ENCODE measurements at places on chromosomes 5 and 9.

DNA sequence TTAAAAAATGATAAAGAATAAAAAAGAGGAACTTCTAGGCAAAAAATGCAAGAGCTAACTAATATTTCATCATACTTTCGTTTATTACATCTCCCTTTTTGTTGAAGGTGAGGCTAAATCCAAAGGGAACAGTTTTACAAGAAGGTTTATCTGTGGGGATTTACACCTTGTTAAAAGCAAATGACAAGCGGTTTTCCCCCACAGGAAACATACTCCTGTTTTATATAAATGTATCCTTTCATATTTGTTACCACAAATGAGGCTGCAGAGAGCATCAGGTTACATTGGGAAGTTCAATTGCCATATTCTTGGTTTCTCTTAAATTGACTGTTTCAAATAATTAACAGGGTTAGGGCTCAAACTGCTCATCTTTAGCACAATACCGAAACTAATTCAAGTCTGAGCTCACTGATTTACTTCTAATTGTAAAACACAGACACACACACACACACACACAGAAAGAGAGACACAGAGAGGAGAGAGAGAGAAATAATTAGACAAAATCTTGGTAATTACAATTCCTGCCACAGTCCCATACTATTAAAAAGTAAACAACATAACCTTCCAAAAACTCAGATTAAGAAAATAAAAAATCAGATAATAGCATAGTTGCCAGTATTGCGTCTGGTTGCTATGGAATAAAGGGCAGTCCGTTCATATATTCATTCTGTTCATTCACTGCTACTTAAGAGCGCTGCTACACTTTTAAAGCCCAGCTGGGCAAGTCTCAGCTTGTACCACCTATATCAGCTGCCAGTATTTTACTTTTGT, 17.1 kb downstream of the RFX3 start:
- DNase-seq: peak; percentile 41

- DNase-seq: no peak
Measured at GRCh38 chr5:61625681-61626621, 293.9 kb downstream of the ZSWIM6 start.

GRCh38 chr9:135504262-135505243, 4.1 kb downstream of the MRPS2 start:
- peak; percentile 30 for DNase-seq

- DNase-seq: no peak
Measured at GRCh38 chr5:91257301-91257700, 125.8 kb downstream of the ARRDC3 start.

DNA sequence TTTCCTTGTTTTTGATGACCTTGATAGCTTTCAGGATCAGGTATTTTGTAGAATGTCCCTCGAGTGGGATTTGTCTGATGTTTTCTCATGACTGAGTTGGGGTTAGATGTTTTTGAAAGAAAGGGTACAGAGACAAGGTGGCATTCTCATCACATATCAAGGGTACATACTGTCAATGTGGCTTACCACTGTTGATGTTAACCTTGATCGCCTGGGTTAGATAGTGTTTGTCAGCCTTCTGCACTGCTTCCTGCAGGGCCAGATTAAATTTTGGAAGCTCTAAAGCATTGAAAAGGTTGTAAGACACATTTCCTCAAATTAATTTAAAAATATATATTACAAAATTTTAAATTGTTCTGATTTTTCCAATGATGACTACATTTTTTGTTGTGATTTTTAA, 287.4 kb upstream of the ACTBL2 start:
- no peak for DNase-seq

DNA sequence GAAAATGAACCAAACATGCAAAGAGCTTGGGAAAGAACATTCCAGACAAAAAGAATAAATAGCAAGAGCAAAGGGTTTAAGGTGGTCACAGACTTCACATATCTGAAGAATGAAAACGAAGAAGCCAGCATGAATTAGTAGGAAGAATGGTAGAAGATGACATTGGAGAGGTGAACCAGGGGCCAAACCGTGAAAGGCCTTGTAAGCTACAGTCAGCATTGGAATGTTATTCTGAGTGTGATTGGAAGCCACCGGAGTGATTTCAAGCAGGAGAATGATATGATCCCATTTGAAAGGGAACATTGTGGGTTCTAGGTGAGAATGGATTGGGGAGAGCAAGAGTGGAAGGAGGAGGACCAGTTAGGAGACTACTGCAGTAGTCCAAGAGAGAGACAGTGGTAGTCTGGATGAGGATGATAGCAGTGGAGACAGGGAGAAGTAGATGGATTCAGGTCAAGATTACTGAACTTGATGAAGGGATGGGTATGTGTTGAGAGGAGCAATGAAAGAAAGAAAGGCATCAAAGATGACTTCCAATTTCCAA, 6.9 kb upstream of the PFDN1 start:
- no peak for DNase-seq

GRCh38 chr5:126516133-126516532, 78.9 kb downstream of the ALDH7A1 start:
- DNase-seq: peak; percentile 81

DNA sequence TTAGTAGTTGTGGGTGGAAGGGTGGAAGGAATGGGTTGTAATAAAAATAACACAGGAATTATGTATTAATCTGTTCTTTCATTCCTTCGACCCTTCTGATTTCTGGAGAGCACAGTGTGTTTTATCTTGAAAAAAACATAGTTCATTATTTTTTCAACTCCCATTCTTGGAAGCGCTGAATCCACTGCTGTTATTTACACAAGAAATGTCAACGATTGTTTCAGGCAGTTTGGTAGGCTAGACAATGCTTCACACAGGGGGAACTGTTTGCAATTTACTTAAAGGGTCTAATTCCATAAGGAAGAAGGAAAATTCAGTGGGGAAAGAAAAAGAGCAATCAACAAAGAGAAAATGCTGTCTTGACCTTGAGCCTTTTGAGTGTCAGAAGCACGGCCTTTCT, 142.9 kb downstream of the TLE1 start:
- no peak for DNase-seq

GRCh38 chr9:90046317-90046861, 441.6 kb downstream of the GADD45G start:
- DNase-seq: no peak

DNA sequence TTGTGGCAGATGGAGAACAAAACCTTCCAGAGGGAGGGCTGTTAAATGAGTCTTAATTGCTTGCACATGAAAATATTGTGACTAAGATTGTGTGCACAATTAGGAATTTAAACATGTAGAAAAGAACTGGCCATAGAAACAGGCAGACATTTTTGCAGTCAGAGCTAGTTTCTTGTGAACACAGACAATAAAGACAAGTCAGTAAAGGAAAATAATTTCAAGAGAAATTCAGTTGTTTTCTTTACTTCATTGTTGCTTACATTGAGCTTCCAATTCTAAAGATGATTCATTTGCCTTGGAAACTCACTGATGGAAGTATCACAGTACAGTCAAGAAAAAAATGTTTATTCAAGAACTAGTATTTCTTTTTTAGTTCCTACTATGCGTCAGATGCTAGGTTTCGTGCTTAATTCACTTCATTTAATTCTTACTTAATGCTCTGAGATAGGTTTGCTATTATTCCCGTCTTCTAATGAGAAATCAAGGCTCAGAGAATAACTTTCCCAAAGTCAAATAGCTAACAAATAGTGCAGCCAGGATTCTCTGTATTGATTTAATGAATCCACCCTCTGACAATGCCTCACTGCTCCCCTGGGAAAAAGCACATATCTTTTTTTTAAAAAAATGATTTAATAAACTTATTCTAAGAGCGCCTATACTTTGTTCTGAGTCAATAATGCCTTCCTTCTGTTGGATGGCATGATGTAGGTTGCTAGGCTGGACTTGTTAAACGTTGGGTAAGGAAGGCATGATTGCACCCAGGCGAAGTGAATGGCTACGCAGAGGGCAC, 581.4 kb downstream of the RAB3C start:
- DNase-seq: no peak

DNA sequence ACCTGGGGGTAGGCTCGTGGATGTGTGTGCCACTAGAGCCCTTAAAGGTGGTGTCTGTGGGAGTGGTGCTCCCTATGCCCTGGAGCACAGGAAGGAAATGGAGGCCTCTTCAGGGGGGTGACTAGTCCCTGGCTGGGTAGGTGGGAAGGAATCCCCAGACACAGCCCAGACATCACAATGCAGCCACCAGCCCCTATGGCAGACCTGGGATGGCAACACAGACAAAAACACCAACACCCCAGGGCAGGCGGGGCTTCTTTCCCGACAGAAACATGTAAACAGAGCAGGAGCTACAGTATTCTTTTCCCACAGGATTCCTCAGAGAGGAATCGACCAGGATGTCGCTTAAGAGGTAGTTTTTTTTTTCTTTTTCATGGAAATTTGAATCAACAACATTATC, 10.4 kb upstream of the NR5A1 start:
- no peak for DNase-seq

- DNase-seq: no peak
Measured at GRCh38 chr9:5978523-5978922, 36.9 kb downstream of the RANBP6 start.

DNA sequence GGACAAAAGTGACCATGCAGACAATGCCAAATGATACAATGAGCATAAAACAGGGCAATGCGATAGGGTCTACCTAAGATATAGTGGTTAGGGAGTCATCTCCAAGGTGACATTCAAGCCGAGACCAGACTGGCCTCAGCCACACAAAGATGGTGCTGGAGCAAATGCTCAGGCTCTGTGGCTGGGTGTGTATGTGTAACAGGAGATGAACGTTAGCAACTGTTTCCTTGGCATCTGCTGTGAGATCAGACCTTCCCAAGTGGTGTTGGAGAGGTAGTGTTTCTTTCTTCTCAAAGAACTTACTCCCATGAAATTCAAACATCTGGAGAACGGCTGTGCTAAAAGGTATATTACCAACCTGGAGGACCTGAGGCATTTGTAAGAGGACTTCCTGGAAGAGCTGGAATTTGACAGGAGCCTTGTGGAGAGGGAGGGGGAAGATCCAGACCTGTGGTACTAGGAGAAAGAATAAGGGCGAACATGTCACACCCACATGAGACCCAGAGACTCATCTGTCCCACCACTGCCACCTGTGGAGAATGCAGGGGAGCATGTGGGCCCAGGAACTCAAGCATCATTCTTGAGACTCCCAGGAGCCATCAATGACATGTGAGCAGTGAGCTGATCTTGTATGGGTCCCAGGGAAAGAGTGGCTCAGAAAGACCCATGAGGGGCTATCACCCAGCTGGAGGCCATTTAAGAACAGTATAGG, 21.4 kb upstream of the ANXA6 start:
- no peak for DNase-seq

GRCh38 chr5:161546470-161547301, at the start of gene GABRB2:
TSS of gene GABRB2 (minus strand) at chr5:161546725. CDS start at chr5:161546643, 82 bp downstream.
- DNase-seq: peak; percentile 55

DNA sequence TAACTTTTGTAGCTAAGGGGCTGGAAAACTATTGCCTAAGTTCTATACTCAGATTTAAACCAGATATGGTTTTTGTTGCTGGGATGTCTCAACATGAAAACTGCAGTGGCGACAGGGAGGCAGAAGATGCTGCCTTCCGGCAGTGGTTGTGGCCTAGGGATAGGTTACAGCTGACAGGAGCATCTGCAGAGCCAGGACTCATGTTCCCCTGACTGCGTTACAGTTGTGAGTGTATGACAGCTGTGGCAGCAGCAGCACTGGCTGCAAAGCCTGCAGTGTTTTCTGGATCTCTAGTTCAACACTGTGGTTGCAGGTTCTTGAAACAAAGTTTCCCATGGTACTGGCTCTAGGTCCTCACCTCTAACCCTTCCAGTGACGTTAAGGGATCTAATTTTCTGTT, 498.8 kb upstream of the CDH18 start:
- DNase-seq: no peak

DNA sequence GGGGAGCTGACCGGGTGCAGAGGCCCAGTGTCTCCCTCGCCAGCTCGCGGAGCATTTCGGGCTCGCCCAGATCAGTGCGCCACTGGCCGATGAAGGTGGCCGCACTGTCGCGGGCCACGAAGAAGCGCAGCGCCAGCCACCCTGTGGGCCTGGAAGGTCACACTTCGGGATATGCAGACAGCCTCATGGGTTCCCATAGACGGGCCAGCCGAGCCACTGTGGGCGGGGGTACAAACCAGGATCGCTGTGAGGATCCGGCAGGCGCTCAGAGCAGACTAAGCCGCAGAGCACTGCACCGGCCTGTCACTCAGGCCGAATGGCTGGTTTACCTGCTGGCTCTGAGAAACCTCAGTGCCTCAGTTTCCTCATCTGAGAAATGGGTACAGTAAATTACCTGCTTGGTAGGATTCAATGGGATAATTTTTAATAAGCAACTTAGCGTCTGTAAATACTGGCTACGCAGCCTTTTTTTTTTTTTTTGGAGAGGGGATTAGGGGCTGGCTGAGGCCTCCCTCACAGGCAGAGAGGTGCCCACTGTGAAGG, 64.0 kb upstream of the IGFBPL1 start:
- no peak for DNase-seq

- DNase-seq: peak; percentile 54
Measured at GRCh38 chr9:136133191-136133958, 14.7 kb upstream of the TMEM250 start.

GRCh38 chr5:81163651-81164050, 69.5 kb upstream of the CKMT2 start:
- DNase-seq: no peak

- no peak for DNase-seq
Measured at GRCh38 chr5:130155345-130156011, 251.2 kb downstream of the CHSY3 start.

DNA sequence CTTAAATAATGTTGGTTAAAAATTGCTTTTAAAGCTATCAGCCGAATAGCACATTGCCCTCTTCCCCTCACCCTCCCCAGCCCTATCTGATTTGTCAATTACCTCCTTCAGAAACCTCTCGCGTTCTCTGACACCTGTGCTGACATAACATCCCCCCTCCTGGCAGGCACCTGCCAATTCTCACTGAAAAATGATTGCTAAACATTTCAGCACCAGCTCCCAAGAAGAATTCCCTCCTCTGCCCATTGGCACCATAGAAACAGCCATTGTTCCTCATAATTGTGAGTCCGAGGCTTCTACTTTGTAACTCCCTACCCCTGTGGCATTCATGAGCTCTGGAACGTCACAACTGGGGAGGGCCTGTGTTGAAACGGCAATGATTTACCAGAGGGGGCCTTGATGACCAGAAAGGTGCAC, 20.2 kb downstream of the CDH6 start:
- peak; percentile 61 for DNase-seq

GRCh38 chr9:134986957-134987356, 69.2 kb upstream of the FCN1 start:
- no peak for DNase-seq

DNA sequence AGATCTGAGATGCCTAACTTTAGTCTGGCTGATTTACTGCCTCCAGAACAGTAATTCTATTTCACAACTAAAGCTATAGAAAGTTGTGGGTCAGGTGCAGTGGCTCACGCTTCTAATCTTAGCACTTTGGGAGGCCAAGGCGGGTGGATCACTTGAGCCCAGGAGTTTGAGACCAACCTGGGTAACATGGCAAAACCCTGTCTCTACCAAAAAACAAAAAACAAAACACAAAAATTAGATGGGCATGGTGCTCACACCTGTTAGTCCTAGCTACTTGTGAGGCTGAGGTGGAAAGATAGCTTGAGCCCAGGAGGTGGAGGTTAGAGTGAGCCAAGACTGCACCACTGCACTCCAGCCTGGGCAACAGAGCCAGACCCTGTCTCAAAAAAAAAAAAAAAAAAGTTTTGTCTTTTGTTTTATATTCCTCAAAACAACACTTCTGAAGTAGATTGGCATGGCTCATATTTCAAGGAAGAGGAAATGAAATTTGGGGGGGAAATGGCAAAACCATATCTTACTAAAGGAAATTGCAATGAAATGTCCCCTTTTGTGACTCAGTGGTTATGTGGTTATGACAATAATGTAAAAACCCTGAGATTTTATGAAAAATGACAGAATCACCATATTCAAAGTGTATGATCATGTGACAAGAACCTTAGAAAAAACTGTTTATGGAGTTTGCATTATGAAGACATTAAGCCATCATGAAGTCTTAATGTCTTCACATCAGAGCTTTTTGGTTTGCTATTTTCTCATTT, 16.2 kb downstream of the FNBP1 start:
- DNase-seq: no peak
